Posterior cingulate gyrus (tissue), 11 donors: ENCODE measurements at places on chromosomes 16 and 17.
A peak's percentile ranks its signal among the peaks of the same experiment; 100 is the strongest.

DNA sequence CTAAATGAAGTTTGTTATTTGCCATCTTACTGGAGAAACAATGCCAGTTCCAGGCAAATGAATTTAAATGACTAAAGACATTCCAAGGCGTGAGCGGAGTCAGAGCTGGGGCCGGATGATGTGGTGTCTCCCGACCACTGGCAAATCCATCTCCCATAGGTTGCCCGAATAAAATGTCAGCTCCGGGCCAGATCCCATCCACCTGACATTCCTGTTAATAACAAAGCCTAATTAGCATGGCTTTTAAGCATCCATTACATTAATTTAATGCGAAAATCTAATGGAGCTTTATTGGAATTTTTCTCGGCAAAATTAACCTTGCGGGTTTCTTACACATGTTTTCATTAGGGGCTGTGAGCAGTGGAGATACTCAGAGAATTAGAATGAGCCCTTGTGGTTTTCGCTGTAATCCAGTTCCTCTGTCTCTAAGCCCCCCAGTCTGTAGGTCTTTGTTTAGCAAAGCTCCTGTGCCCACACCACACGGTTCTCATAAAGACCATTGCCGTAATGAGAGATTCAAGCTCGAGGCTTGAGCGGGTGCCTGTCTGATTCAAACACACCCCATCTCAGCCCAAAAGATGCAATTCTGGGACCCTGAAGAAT is 123.3 kb downstream of the CCT6B start:
- DNase-seq, result peak; percentile 16

GRCh38 chr17:80202197-80202596 is 17.9 kb downstream of the SGSH start:
- DNase-seq, result no peak

- no peak for DNase-seq
Measured at GRCh38 chr17:50758524-50758923, 8.8 kb downstream of the ANKRD40CL start.

DNA sequence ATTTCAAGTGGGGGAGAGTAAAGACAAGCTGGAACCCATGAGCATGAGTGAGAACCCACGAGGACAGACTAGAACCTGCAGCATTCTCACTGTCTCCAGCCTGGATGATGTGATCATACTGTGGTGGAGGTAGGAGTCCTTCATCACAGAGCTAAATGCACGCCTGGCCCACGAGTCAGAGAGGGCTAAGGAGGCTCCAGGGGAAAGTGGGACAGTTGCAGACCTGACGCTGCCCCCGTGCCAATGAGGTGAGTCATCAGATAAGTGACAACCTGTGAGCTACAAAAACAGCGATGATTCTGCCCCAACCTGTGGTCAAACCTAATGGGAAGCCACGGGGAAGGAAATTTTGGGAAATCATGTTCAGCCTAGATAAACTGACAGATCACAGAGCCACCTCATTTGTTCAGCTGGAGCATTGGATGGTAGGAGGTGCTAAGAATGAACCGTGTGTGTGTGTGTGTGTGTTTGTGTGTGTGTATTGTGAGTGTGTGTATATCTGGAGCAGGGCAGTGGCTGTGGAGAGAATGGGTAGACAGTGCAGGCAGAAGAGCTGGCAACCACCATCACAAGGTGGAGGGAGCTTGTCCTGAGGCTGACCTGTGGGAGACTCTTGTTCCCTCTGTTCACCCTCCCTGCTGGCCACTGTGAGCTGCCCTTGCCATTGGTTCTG is 131.8 kb downstream of the UTP18 start:
- no peak for DNase-seq

- no peak for DNase-seq
Measured at GRCh38 chr16:27762441-27762840, 212.5 kb downstream of the KATNIP start.

DNA sequence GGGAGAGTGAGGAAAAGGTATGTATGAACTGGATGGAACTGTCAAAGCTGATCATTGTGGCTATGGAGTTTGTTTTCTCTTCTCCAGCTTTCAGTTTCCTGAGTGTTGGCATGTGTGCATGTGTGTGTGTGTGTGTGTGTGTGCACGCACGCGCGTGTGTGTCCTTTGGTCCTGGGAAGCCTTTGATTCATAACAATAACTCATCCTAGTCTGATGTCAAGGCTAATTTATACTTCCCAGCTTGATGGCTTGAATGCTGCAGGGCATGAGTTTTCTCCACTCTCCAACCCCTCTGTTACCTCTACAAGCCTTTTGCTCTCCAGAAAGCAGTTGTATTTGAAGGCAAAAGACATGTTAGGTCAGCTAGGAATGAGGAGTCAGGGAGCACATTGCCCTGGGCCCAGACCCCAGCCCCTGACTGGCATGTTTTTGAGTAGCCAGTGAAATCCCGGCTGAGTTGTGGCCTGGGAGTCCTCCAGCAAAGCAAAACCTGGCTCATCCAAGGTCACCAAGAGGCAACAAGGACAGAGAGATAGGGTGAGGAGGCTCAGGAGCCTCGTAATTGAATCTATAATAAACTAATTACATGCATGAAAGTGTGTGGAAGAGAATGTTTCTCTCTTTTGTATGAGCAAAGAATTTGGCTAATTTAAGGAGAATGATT is 8.9 kb upstream of the CDC42EP4 start:
- no peak for DNase-seq

- DNase-seq, result no peak
Measured at GRCh38 chr17:28925912-28926365, 23.1 kb upstream of the DHRS13 start.

GRCh38 chr16:79372503-79373184 is 227.9 kb downstream of the MAF start:
- DNase-seq, result no peak

- no peak for DNase-seq
Measured at GRCh38 chr16:56645838-56646237, 5.8 kb upstream of the MT1B start.

DNA sequence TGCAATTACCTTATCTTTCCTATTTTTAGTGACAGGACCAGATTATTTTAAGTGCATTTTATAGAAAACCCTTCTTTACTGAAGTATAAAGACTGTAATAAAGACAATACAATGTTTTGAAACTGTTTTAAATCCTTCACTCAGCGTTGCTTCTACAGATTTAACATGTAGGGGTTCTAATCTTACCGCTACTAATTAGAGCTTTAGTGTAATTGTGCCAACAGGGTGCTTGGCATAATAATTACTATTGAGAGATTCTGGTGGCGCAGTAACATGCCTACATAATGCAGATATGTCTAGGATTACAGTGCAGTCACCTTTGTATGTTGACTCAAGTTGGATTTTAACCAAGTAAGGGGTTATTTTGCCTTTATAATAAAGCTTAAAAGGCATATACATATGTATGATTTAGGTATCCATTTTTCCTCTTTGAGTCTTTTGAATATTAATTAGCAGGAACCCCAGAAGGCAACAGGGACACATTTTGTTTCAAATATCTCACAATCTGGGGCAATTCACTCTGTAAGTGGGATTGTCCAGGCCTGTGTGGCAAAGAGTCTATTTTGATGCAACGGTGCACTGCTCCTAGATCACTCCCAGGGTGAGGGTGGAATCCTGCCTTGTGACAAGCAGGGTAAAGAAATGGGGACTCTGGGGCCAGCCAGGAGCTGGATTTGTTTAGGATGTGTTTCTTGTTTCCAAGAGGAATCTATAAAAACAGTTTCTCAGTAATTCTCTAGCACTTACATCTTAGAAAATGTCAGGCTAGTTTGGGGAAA is 604.7 kb upstream of the SALL1 start:
- DNase-seq, result no peak

DNA sequence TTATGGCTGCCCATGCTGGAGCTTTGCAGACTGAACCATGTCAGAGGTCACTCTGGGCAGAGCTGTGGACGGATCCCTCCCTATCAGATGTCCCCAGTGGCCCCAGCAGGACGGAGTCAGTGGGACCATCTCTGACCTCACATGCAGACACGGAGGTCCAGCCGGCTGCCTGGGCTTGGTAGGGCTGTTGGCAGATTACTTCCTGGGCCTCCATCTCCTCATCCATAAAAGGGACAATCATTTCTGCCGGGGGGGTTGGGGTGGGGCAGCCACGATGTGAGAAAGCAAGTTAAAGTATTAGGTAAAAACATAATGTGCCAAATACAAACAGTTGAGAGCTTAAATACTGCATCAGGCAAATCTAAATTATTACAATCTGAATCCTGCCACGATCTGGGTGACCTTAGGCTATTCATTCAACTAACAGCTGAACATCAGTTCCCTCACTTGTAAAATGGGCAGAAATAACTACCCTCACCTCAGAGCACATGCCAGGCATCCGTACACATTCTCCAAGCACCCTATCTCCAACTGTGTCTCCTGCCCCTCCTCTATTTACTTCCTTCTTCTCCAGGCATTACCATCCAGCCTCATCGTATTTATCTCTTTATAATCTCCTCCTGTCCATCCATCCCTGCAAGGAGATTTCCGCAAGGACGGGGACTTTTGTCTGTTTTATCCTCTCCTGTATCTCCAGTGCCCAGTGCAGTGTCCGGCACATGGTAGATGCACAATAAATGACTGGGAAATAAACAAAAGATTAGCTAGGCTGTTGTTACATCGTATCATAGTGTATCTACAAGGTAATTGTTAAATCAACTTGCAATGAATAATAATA is 192.3 kb upstream of the FOXF1 start:
- no peak for DNase-seq

DNA sequence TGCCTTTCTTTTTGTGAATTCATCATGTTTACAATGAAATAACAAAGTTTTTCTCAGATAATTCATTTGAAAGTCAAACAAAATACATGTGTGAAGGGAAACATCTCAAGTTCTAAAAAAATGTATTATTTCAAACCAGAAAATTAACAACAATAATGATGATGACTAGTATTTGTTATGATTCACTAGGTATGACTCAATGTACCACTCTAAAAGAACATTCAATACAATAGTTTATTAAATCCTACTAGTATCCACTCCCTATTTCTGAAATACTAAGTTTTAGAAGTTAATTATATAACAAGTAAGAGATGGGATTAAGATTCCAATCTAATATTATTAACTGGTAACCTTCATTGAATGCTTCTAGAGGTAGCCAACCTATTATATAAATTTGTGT is 1444.8 kb upstream of the CDH8 start:
- no peak for DNase-seq

DNA sequence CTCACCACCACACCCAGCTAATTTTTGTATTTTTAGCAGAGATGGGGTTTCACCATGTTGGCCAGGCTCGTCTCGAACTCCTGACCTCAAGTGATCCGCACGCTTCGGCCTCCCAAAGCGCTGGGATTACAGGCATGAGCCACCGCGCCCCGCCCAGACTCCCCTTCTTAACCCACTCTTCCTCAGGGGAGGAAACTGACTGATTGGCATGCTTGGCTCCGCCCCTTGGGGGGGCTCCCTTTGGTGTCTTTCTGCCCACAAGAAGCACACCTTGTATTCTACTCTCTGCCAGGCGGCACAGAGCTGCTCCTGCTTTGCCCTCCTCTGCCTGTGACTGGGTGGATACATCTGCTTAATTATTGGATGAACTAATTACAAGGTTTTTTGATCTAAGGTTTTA is 4.7 kb upstream of the ASGR2 start:
- no peak for DNase-seq

DNA sequence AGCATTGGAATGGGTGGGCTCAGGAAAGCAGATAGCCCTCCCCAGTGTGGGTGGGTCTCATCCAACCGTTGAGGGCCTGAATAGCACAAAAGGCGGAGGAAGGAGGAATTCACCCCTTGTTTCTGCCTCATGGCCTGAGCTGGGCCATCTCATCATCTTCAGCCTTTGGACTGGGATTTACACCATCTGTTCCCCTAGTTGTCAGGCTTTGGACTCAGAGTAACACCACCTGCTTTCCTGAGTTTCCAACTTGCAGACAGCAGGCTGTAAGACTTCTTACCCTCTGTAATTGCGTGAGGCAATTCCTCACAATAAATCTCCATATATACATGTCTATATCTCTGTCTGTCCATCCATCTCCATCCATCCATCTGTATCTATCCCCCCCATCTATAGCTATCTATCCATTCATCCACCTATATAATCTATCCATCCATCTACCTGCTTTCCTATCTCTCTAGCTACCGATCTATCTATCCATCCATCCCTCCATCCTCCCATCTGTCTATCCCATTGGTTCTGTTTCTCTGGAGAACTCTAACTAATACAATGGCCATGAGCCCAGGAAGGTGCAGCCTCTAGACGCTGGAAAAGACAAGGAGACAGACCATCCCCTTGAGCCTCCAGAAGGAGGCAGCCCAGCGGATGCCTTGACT is 21.3 kb downstream of the DNAH17 start:
- DNase-seq, result no peak

- no peak for DNase-seq
Measured at GRCh38 chr17:54901230-54901822, 674 bp downstream of the TOM1L1 start.

DNA sequence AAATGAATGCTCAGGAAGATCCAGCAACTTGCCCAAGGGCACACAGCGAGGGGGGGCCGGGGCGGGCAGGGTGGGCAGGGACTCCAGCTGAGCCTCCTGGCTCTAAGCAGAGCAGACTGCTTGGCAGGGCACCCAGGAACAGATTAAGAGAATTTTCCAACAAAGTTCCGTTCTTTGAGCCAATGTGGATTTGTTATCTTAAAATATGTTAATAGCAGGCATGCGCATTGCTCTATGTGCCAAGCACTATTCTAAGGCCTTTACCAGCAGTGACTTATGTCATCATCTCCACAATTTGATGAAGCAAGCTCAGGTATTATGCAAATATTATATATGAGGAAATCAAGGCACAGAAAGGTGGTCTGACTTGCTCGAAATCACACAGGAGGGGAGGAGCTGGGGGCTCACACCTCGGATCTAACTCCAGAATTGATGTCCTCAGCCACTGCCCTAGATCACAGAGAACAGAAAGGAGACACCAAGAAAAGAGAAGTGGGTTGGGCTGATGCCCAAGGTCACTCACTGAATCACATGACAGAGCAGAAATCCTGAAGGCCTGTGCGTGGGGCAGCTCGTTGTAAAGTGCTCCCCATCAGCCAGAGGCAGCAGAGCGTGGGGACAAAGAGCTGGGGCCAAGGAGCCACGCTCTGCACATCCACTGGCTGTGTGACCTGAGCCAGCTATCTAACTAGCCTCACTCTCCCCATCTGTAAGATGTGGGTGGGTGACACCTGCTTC is 23.2 kb upstream of the MEAK7 start:
- no peak for DNase-seq

DNA sequence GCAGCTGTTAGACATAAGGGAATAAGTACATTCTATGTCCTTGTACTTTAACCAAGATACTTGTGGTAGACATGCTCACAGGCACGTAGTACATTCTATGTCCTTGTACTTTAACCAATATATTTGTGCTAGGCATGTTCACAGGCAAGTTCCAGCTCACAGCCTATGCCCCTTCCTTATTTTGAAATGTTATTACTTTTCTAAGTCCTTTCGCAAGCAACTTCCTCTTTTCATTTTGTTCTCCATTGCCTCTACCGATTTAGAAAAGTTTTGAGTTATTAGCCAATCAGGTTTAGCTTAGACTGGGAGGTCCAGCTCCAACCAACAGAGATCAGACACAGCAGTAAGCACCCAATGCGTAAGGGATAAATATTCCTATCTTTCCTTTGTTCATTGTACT is 60.1 kb upstream of the NUDT7 start:
- DNase-seq, result no peak

GRCh38 chr16:19145010-19145409 is 23.0 kb upstream of the SYT17 start:
- DNase-seq, result no peak

GRCh38 chr16:3152277-3152990 is 17.6 kb downstream of the ZNF213 start:
- peak; percentile 87 for DNase-seq
